ENCODE measurements at places on chromosomes 1 and 21.

GRCh38 chr1:201450721-201451291 is 18.2 kb downstream of the PHLDA3 start:
- DNase-seq: no peak

GRCh38 chr1:111154021-111154999 is 14.3 kb downstream of the CEPT1 start:
- DNase-seq: no peak

DNA sequence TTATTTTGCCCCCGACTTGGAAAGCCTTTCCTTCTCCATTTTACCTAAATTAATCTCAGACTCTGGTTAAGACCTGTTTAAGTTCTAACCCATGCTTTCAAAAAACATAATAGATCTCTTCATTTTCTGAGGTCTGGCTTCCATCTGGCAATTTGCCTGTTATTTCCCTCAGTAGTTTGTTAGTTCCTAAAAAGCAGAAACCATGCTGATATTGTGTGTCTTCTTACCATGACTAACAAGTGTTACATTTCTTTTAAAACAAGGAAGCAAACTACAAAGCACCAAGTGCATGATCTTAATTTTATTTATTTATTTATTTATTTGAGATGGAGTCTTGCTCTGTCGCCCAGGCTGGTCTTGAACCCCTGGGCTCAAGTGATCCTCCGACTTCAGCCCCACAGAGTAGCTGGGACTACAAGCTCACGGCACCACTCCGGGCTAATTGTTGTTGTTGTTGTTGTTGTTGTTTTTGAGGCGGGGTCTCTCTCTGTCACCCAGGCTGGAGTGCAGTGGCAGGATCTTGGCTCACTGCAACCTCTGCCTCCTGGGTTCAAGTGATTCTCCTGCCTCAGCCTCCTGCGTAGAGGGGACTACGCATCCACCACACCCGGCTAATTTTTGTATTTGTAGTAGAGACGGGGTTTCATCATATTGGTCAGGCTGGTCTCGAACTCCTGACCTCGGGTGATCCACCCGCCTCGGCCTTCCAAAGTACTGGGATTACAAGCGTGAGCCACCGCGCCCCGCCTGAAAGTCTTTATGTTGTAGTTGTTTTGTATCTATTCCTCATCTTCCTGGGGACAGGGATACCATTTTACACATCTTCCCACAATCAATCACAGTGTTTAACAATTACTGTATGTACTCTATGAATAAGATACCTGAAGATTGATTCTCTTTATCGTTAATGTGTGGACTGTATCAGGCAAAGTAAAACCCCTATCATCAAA is 1.3 kb upstream of the PATJ start:
- no peak for DNase-seq

GRCh38 chr1:202143011-202143767 is 1.3 kb downstream of the ARL8A start:
- no peak for DNase-seq

GRCh38 chr1:170126696-170127095 is 19.1 kb upstream of the NTMT2 start:
- no peak for DNase-seq

- DNase-seq: no peak
These were observed 79.6 kb downstream of the NME7 start for GRCh38 chr1:169288011-169288414.

DNA sequence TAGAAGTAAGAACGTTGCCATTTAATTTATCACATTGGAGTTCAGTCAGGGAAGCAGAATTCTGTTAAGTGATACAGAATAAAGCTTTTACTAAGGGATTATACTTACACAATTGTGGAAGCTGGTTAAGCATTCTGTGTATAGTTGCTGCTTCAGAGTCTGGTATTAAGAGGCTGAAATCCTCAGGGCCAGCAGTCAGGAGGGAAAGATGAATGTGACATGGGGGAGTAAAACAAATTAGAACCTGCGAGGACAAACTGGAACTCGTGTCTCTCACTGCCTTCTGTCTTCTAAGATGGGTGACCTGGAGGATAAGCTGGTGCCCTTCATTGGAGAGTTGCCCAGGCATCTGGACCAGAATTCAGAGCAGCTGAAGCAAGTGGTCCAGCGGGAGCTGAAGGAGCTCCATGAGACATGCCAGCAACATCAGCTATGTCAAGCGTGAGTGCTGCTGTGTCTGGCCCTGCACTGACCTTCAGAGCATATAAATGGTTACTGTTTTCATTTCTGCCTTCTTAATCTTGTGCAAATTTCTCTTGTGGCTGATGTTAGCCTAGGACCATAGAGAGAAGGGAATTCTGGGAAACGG is 23.0 kb downstream of the MARK1 start:
- DNase-seq: no peak

GRCh38 chr1:32199043-32199716 is 1.2 kb upstream of the CCDC28B start:
- DNase-seq: no peak

DNA sequence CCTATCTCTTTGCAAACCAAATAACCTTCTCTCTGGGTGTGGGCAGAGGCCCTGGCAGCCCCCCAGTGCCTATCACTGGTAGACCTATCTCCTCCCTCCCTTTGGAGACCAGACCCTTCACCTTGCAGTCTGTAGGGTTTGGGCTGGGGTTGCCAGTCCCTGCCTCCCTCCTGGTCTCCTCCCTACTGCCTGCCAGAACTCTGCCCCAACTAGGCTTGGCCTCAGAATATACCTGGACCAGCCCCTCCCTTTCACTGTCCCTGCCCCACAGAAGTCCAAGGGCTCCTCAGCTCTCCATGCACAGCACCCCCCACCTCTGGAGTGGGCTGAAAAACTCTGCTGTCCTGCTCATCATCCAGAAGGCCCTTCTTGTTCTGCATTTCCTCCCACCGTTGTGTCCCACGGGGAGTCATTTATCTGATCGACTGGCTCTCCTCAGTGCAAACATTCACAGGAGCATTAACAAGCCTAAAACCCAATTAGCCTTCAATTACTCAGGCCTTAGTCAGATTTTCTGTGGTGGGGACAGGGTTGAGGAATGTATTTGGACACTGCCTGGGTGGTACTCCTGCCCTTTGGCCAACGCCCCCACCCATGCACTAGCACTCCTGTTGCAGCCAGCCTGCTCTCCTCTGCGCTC is 27.7 kb upstream of the DMBX1 start:
- DNase-seq: no peak

DNA sequence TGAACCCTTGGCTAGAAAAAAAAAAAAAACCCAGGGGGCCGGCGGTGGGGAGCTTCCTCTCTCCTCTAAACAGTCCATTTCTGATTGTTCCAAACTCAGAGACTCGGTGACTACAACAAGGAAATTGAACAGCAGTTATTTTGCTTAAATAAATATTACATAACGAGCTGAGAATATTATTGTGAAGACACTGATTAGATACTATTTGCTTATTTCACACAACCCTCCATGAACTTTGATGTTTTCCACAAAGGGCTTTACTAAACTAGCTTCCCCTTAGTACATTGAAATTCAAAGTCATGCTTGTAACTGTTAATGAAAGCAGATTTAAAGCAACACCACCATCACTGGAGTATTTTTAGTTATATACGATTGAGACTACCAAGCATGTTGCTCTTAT is at the start of gene CFHR5:
CFHR5 (plus strand) TSS at position 279 of the 400 bp plus-strand sequence; CDS start at position 388, 109 bp downstream.
- DNase-seq: no peak

DNA sequence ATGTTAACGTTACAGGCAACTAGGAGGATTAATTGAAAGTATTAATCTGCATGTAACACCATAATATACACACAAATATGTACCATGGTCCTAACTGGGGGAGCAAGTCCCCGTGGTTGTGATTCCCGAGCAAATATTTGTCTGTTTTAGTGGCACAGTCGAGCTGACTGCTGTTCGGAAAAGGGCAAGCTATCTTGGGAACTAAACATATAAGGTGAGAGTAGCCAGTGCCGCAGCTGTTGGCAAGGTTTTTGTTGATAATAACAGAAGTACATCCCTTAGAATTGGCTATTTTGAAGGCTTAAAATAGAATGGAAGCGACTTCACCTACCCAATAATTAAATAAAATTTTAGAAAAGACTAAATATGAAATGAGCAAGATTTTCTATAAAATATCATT is 45.5 kb downstream of the UCHL5 start:
- no peak for DNase-seq

DNA sequence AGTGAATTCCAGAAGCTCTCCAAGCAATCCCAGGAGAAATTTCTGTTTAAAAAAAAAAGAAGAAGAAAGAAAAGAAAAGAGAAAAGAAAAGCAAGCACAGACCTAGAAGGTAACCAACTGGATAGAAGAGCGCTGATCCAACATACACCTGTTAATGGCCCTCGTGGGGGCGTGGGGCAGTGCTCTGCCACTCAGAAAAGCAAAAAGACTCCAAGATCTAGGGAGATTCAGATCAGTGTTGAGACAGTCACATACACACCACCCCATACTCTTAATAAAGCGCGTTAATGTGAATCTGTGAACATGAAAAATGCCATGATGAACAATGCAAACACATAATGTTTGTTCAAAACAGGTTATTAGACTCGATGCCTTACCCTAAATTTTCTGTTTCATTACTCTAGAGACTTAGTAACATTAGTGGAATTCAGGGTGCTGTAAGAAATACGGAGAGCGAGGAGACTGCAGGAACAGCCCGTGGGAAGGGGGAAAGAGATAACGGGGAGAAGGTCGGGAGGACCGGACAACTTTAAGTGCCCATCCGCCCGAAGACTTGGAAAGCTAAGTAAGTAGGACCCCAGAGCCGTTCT is 406 bp downstream of the NME7 start:
- no peak for DNase-seq

DNA sequence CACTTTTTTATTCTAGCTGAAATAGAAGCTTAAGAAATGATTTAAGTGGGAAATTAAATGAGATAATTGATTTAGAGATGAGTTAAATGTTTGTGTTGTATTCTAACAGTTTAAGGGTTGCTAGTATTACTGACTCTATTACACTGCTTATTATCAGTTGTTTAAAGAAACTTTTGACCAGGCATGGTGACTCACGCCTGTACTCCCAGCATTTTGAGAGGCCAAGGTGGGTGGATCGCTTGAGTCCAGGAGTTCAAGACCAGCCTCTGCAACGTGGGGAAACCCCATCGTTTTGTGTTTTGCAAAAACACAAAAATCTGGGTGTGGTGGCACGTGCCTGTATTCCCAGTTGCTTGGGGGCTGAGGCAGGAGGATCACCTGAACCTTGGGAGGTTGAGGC is 14.2 kb downstream of the CLIC4 start:
- no peak for DNase-seq

DNA sequence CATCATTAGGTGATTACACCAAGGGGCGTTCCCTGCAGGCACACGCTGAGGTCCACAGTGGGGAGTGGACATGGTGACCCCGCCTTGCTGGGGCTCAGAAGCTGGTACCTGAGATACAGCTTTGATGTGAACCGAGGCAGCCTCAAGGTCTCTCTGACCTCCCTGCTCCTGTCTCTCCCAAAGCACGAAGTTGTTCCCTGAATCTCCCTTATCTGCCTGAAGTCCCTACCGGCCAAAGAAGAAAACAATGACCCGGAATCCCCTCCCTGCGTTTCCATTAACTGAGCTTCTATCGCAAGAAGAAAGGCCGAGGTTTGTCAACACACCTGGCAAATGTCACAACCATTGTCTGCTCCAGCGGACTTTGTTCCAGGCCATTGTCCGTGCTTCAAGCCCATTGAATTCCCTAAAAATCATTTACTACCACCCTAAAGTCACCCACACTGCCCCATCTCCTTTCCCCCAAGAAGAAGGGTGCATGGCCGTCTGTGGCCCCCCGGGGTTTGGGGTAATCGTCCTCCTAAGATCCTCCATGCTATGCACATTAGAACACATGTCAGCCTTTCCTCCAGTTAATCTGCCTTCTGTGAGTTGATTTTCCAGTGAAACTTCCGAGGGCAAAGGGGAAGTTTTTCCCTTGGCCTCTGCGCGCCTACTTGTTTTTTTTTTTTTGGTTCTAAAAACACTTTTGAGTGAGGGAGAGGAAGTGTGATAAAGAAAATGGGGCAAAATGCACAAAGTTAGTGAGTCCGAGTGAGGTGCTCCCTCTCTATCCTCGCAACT is 48.1 kb upstream of the COL18A1 start:
- no peak for DNase-seq
